Naive thymus-derived CD4-positive, alpha-beta T cell (primary cell): ENCODE measurements at places on chromosomes 16 and 17. TPM values are rescaled to one million over a fixed set of nuclear protein-coding genes. Genes with fewer than 3 reads are reported as not detected.

DNA sequence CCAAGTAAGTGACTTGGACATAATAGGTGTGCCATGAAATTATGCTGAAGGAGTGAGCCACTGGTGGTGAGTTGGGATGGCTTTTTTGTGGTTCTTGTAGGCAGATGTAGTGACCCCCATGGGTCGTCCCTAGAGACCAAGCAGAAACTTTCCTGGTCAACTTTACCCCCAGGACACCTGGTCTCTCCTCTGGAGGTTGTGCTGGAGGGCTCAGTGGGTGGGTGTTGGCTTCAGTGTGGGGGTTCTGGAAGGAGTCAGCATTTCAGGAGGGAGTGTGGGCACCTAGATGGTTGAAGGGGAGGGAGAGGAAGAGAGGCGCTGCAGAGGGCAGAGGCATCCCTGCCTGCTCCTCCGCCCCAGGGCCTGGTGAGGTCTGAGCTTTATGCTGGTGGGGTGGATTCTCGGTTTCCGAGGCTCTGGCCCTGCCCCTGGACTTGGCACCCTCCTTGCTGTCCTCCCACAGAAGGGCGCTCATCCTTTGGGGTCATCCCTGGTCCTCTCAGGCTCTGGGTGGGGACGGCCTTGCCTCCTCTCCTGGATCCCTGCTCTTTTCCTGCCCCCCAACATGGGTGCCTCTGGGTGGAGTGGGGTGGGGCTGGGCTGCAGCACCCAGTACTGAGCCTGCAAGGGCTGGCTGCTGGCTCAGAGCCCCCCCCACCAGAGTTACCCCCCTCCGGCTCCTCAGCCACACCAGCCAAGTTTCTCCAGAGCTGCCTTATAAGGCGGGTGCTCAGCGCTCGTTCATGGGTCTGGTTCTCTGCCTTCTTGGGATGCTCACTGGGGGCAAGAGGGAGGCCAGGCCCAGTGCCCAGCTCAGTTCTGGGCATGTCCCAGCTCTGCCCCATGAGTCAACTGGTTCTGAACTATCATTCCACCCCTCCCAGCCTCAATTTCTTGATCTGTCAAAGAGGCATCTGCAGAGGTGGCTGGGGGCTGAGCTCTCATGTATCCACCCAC is 266.8 kb downstream of the SEC14L1 start:
- DNase-seq, result no peak

Gene GPRC5C
- total RNA-seq, result not detected

- DNase-seq, result no peak
Observed at GRCh38 chr17:41176744-41177387, 1.2 kb downstream of the KRTAP4-2 start.

Gene GOSR1
- 70.8 TPM for total RNA-seq

DNA sequence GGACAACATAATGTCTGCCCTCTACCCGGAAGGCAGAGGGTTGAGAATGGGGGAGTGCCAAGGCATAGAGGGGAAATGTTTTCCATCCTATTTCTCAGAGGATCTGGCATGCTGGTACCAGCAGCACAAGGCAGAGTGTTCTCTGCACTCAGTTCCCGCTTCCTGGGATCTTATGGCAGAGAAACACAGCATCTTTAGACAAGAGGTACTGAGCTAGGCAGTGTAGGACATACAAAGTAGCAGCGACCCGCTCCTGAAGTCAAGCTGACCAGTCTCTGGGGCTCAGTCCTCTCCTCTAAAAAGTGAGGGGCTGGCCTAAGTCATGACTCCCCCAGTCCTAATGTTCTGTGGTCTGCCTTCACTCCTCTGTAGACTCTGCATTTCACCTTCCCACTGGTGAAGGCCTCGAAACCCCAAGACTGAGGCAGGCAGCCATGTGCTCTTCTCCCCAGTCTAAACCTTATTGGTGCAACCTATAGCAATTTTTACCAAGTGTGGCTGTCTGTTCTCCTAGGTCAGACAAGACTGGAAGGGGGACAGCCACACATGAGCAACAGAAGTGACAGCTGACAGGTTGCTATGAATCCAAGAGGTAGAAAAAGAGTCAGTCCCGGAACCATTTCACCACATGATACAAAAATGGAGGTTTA is 11.3 kb upstream of the TSPOAP1 start:
- peak; percentile 21 for DNase-seq

Gene CD300E
- total RNA-seq, result not detected

- no peak for DNase-seq
Observed at GRCh38 chr17:66379544-66379943, 77.1 kb downstream of the PRKCA start.

Gene MIEN1
- 40.1 and 44.4 TPM in 2 replicates for total RNA-seq

GRCh38 chr17:49944273-49944870 is 24.6 kb upstream of the DLX4 start:
- no peak for DNase-seq

Gene KRT12
- total RNA-seq, result not detected

DNA sequence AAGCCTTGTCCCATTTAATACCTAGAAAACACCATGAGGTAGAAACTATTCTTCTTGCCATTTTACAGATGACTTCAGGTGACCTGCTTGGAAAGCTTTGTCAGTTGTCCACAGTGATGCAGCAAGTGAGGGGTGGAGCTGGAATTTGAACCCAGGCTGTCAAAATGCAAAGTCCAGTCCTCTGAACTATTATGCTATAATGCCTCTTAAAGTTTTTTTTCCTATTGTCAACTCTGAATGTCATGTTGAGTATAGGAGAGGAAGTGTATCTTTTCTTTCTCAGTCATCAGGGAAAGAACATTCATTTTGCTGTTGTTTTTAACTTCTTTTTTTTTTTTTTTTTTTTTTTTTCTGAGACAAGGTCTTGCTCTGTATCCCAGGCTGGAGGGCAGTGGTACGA is 525.6 kb downstream of the XYLT1 start:
- DNase-seq, result no peak

Gene EMC6
- 24.4 TPM for total RNA-seq

DNA sequence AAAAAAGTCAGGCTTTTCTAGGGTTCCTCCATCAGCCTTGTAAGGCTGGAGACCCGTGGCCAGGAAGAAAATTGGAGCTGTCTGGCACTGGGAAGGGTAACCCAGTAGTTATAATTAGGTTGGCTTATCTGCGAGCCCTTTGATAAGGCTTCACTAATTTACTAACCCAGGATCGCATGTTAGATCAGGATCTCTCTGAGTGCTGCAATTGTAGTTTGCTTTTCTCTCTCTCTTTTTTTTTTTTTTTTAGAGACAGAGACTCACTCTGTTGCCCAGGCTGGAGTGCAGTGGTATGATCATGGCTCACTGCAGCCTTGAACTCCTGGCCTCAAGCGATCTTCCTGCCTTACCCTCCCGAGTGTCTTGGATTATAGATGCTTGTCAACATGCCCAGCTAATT is 17.0 kb downstream of the ABCC1 start:
- no peak for DNase-seq

Gene TMEM92
- total RNA-seq, result not detected

Gene CDK5R1
- total RNA-seq, result 21.2 TPM

Gene SCN4A
- 0.05 TPM for total RNA-seq

Gene TMEM238L
- total RNA-seq, result not detected

Gene EME1
- 1.9 TPM for total RNA-seq

Gene EVI2A
- 134 TPM for total RNA-seq

Gene IKZF3
- total RNA-seq, result 72.8 TPM

Gene DLX4
- 0.74 TPM for total RNA-seq

GRCh38 chr17:82943339-82943738 is 103.5 kb upstream of the ZNF750 start:
- no peak for DNase-seq

DNA sequence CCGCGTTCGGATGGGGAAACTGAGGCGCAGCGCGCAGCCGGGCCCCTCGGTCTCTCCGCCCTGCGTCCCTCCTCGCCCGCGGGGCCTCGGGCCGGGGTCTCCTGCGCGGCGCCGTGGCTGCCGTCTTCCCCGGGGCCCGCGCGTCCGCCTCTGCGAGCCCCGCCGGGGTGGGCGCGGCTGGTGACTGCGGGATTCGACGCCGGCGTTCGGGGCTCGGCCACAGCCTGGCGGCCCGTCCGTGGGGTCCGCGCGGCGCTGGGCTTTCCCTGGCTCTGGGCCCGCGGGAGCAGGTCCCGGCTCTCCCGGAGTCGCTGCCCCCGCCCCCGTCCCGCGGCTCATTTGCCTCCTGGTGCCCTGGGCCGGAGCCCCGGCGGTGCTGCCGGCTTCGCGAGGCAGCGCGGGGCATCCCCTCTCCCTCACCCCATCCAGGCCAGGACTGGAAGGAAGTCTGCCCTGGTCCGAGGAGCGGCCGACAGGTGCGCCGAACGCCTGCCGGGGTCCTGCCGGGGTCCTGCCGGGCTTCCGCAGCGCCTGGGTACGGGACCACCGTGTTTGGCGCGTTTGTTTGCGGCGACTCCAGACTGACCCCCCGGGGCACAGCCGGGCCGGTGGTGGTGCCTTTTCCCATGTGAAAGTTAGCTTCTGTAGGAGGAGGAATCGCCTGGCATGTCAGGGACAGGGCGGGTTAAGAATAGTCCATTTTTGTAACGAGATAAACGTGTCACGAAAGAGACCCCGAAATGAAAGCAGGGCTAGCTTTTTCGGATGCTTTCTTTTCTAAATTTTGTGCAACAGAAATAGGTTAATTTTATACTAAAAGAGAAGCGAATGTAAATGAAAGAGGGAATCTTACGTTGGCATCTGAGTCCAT is 671 bp downstream of the CHMP6 start:
- no peak for DNase-seq

DNA sequence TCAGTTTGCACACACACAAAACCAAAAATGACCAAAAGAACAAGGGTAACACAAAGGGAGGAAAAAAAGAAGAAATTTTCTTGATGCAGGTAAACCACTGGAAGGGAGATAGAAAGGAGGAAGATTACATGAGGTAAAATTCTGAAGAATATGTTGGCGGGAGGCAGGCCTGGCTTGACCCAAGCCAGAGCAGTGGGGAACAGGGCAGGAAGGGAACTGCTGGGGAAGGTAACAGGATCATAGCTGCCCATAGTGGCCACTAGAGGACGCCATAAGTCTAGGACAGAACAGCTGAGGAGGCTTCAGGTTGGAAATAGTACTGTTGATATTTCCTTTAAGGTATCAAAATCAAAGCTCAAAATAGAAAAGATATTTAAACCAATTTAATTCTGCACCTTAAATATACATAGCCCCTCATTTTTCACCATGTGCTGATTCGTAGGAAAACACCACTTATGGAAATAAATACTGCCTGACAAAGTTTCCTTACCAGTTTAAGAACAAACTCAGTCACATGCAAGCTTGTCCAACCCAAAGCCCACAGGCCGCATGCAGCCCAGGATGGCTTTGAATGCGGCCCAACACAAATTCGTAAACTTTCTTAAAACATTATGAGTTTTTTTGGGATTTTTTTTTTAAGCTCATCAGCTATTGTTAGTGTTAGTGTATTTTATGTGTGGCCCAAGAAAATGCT is 15.5 kb downstream of the VPS35 start:
- peak; percentile 34 for DNase-seq

- no peak for DNase-seq
Observed at GRCh38 chr17:3799181-3799945, 1.6 kb downstream of the ITGAE start.

- DNase-seq, result no peak
Observed at GRCh38 chr16:12046651-12047050, 70.1 kb downstream of the SNX29 start.

GRCh38 chr16:19113577-19114358 is at the start of gene ITPRIPL2:
Gene ITPRIPL2, plus strand, starts transcription at chr16:19113964. Its CDS starts 498 bp downstream, at chr16:19114462.
- DNase-seq, result no peak

DNA sequence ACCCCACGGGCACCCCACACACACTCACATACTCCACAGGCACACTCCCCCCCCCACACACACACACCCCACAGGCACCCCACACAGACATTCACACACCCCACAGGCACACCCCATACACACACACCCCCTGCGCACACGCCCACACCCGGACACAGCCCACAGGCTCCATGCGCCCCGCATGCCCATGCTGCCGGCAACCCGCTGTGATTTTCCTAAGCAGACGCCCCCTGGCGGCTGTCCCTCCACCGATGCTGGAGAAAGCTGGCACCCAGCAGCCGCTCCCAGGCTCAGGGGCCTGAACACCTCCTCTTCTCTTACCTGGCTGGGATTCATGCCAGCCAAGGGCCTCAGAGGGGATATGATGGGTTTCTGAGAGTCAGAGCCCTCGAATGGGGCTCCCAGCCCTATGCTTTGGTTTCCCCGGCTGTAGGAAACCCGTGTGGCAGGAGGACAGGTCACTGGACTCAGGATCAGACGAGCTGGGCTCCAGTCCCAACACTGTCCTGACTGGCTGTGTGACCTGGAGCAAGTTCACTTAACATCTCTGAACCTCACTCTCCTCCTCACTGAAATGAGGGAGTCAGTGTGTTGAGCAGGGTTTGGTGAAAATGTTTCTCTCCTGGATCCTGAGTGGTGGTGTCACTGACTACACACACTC is 19.6 kb upstream of the TNFRSF13B start:
- peak; percentile 72 for DNase-seq

GRCh38 chr17:42720996-42721583 is 23.8 kb downstream of the EZH1 start:
- peak; percentile 74 for DNase-seq

DNA sequence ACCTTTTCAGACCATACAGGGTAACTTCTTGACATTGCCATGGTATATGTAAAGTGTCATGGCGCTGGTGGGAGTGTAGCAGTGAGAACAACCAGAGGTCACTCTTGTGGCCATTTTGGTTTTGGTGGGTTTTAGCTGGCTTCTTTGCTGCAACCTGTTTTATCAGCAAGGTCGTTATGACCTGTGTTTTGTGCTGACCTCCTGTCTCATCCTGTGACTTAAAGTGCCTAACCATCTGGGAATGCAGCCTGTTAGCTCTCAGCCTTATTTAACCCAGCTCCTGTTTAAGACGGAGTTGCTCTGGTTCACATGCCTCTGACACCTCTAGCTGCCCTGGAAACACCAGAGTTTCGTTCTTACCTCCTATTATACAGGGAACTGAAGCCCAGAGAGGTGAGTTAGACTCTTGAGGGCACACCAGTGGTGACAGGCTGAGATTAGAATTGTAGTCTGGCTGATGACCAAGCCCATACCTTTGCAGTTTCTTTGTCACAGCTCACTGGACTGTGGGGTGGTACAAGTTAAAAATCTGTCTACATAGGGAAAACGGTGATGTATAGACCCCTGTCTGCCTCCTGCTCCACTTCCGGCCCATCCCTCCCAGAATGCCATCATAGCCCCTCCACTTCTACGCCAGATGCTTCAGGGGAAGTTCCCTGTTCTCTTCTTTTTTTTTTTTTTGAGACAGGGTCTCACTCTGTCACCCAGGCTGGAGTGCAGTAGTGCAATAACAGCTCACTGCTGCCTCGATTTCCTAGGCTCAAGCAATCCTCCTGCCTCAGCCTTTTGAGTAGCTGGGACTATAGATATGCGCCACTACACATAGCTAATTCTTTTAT is 21.0 kb downstream of the KSR1 start:
- DNase-seq, result no peak

Gene TP53TG3B
- total RNA-seq, result not detected
